ENCODE measurements at places on chromosomes 5 and 9. TPM values are rescaled to one million over a fixed set of nuclear protein-coding genes. Genes with fewer than 3 reads are reported as not detected.

DNA sequence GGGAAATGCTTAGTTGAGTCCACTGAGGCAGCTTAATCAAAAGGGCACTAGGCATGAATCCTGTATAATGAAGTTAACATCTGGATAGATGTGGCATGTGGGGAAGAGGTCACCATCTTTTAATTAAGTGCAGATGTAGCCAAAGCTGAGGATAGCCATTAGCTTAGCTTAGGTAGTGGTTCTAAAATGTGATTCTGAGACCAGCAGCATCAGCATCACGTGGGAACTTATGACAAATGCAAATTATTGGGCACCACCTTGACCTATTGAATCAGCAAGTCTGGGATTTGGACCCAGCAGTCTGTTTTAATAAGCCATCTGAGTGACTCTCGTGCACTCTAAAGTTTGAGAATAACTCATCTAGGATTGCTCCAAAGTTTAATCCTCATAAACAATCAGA is 63.8 kb downstream of the SNCAIP start:
- no peaks in the 10 kb centered on the region for H3K36me3 ChIP-seq
- no peaks in the 10 kb centered on the region for H3K4me1 ChIP-seq

DNA sequence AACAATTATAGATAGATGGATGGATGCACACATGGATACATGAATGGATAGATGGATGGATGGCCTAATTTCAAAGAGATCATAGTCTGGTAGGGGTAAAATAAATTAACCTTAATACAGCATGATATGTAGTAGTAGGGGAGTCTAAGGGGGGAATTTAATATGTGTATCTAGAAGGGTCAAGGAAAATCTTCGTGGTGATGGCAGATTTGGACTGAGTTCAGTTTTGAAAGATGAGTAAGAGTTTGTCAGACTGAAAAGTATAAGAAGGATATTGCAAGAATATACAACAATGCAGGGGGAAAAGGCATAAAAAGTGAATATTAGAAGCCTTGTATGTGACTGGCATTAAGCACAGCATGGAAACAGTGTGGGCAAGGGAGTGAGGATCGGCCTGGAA is 98.7 kb downstream of the ZNF462 start:
- no peaks in the 10 kb centered on the region for H3K27me3 ChIP-seq
- no peak for DNase-seq
- H3K27ac ChIP-seq, result no peak overlapping the region
- peaks cover 4% of the 10 kb centered on the region for H3K4me1 ChIP-seq
- H3K36me3 ChIP-seq, result no peaks in the 10 kb centered on the region

DNA sequence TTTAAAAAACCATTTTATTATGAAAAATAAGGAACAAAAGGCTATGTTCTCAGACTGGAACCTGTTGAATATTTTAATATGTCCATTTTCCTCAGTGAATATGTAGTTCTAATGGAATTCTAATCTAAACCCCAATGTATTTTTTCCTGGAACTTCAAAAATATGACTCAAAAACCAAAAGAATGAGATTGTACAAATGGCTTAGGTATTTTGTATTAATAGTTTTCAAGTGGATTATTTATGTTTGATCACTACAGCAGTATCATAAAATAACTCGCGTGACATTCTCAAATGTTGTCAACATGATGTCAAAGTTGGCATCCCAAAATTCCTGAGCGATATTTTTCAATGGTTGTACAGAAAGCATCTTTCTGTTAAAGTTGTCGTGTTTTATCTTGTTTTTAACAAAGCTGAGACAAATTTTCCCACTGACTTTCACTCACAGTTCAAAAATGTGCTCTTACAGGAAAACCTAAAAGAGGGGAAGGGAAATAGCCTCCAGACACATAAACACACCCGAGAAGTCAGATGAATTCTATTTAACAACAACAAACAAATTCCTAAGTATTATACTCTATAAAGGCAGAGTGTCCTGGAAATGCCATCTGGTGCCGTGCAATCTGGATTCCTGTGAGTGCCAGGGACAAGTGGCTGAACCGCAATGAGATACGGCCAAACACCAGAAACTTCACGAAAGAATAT is 68.1 kb upstream of the TAS2R1 start:
- H3K4me3 ChIP-seq, result no peak overlapping the region
- no peaks in the 10 kb centered on the region for H3K27me3 ChIP-seq
- H3K4me1 ChIP-seq, result no peaks in the 10 kb centered on the region
- no peak overlapping the region for H3K27ac ChIP-seq
- no peaks in the 10 kb centered on the region for H3K36me3 ChIP-seq

ZNF346 gene
- total RNA-seq, result 19.5 TPM

IL3 gene
- 71.9 TPM for total RNA-seq

HTR4 gene
- total RNA-seq, result not detected
